ENCODE measurements at places on chromosomes 1 and 21. TPM values are rescaled to one million over a fixed set of nuclear protein-coding genes. Genes with fewer than 3 reads are reported as not detected.
A peak's percentile ranks its signal among the peaks of the same experiment; 100 is the strongest.

DNA sequence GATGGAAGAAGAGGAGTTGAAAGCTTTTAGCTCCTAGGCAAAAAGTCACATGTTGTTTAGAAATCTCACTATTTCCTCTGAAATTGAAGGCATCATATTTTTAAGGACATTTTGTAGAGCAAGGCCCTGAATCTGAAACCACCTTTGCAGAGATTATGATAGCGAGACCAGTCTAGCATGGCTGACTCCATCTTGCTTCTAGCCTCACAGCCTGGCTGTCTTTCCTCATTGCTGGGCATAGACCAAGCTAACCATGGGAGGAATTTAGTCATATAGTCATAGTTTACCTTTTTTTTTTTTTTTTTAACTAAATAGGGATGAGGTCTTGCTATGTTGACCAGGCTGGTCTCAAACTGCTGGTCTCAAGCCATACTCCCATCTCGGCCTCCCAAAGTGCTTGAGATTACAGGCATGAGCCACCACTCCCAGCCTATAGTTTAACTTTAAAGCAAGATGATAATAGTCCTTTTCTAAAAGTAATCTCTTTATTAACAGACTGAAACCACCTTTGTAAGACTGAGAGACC, 42.2 kb upstream of the ZNF326 start:
- no peak for DNase-seq

SLC1A7 gene
- polyA plus RNA-seq = 6.4 TPM

DNA sequence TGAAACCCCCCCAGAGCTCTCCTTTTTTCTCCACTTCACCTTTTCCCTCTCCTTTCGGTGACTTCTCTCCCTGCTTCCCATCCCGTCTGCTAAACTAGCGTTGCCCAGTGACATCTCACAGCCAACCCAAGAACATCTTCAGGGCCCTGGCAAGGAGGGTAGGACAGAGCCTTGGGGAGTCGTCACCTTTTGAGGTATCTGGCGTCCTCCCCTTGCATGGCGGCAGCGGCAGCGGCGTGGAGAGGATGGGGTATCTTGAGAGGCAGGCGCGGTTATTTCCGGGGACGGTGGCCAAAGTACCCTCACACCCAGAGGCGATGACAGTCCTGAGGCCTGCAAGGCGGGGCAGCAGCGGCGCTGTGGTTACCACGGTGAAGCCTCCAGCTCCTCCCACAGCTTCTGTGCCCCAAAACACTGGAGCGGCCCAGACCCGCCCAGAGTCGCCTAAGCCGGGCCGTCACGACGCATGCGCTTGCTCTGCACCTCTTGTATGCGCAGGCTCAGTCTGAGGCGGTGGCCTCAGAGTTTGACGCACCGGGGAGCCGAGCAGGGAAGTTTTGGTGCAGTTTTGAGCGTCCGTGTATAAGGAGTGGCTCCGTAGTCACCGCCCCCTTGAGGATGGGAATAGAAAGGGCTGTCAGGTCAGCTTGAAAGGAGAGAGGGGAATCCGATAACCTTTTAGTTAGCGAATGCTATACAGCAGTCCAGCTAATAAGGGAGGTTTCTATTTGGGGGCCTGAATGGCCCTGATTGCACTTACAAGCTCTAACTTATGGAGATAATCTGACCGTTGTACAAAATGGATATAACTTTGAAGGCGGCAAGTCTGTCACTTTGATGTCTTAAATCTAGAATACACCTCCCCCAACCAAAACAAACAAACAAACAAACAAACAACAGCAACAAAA, at the start of gene KIFAP3:
Gene KIFAP3 (minus strand): TSS at position 446 of the 908 bp plus-strand sequence. CDS start 228 bp downstream, at position 218.
- DNase-seq = peak; percentile 96

DNA sequence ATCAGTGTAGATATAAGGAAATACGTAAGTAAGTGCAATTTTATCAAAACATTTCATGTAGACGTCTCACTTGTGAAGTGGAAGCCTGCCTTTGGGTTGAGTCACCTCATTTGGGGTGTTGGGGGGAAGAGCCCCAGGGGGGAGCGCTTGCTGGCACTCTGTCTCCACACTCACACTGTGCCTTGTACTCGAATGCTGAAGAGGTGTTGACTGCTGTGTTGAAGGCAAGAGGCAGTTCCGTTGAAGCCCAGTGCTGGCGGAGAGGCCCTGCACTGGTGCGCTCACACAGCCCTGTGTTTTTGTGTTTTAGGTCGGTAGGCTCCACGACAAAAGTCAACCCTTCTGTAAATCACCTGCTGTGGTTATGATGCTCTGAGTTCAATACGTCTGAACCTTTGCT, 131.9 kb upstream of the COL6A1 start:
- no peak for DNase-seq

DNA sequence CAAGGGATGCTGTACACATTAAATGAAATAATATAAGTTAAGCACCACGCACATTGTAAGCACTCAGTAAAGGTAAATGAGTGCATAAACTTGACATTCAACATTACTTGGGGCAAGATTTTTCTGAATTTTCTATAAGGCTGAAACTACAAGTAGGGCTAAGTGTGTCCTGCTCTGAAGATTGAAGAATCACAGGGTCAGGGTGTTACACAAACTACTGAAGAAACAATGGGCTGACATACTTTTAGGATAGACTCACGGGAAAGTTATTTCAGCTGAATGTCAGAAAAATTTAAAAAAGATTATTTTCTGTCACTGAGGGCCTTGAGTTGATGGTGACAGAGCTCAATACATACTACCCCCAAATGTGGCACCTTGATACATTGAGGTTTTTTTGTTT, 644.2 kb upstream of the PLXNA2 start:
- DNase-seq = no peak

- no peak for DNase-seq
Measured at GRCh38 chr1:210769473-210769872, 364.5 kb downstream of the KCNH1 start.

- DNase-seq = no peak
Measured at GRCh38 chr1:14140831-14141401, 440.9 kb downstream of the PRDM2 start.

LDLRAD1 gene
- not detected for polyA plus RNA-seq

GRCh38 chr1:229699613-229700267, 73.7 kb downstream of the URB2 start:
- DNase-seq = no peak

- no peak for DNase-seq
Measured at GRCh38 chr21:41835711-41836154, 43.4 kb downstream of the PRDM15 start.

FCRL6 gene
- polyA plus RNA-seq = 234 TPM

UCHL5 gene
- polyA plus RNA-seq = 111 TPM

- no peak for DNase-seq
Measured at GRCh38 chr1:7838714-7839113, 14.2 kb downstream of the UTS2 start.

EFNA1 gene
- 1.1 TPM for polyA plus RNA-seq

SPATA17 gene
- polyA plus RNA-seq = not detected

- DNase-seq = no peak
Measured at GRCh38 chr1:229164836-229165735, 105.8 kb upstream of the RAB4A start.

DNA sequence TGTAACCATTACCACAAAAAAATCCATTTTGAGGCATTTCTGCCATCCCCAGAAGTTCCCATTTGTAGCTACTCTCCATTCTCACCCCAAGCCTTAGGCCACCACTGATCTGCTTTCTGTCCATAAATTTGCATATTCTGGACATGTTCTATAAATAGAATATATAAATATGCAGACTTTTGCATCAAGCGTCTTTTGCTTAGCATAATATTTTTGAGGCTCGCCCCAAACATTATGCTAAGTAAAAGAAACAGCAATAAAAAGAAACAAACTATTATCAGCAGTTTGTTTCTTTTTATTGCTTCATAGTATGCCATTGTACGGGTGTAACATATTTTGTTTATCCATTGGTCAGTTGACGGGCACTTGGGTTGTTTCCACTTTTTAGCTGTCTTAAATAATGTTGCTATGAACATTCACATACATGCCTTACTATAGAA, 7.9 kb downstream of the TFAP2E start:
- no peak for DNase-seq

MATN1 gene
- not detected for polyA plus RNA-seq

HMCN1 gene
- 0.38 TPM for polyA plus RNA-seq

- no peak for DNase-seq
Measured at GRCh38 chr21:28627261-28627660, 365.4 kb downstream of the LTN1 start.

GRCh38 chr1:116528329-116529083, 42.3 kb downstream of the CD58 start:
- DNase-seq = no peak

GRCh38 chr1:176831150-176831549, 333.4 kb downstream of the ASTN1 start:
- no peak for DNase-seq

FAM89A gene
- polyA plus RNA-seq = 9.5 TPM

DNA sequence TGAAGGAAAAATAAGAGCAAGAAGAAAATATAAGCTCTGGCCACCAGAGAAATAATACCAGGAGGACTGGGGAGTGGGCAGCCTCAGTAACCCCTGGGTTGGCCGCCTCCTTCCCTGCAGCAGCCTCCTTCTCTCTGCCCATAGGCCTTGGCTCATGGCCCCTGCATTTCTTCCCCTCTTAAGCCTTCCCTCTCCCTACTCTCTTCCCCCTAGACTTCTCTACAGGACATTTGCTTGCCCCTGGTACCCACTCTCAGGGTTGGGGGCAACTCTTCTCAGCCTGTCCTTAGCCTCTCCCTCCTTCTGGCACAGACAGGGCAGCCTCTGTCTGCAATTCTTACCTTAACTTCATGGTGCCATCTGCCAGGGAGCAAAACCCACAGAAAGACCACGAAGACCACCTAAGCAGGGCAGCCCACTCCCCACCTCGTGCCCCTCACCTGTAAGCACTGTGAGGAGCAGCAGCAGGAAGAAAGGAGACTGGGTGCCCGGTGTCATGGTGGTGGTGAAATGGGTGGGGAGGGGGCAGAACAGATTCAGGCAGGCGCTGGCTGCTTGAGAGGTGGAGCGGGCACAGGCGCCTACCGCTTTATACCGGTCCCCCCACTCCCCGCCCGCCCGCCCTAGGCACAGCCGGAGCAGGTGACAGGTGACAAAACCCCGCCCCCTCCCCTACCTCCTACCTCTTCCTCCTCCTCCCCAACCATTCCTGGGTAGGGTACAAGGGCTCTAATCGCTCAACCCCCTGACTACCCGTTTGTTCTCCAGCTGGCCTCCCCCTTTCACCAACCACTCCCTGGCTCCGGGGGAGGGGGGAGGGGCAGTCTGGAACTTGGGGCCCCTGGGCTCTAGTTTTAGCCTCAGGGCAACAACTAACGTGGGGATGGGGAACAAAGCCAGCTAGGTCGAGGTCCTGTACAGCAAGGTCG, 15.1 kb downstream of the THBS3 start:
- DNase-seq = no peak

- DNase-seq = no peak
Measured at GRCh38 chr1:86621286-86621685, 74.4 kb downstream of the CLCA4 start.

LMOD1 gene
- not detected for polyA plus RNA-seq

CD1D gene
- polyA plus RNA-seq = 8.7 TPM

- no peak for DNase-seq
Measured at GRCh38 chr21:46347791-46348381, 23.9 kb downstream of the PCNT start.

GRCh38 chr1:219277304-219278105, 103.8 kb downstream of the LYPLAL1 start:
- no peak for DNase-seq

DNA sequence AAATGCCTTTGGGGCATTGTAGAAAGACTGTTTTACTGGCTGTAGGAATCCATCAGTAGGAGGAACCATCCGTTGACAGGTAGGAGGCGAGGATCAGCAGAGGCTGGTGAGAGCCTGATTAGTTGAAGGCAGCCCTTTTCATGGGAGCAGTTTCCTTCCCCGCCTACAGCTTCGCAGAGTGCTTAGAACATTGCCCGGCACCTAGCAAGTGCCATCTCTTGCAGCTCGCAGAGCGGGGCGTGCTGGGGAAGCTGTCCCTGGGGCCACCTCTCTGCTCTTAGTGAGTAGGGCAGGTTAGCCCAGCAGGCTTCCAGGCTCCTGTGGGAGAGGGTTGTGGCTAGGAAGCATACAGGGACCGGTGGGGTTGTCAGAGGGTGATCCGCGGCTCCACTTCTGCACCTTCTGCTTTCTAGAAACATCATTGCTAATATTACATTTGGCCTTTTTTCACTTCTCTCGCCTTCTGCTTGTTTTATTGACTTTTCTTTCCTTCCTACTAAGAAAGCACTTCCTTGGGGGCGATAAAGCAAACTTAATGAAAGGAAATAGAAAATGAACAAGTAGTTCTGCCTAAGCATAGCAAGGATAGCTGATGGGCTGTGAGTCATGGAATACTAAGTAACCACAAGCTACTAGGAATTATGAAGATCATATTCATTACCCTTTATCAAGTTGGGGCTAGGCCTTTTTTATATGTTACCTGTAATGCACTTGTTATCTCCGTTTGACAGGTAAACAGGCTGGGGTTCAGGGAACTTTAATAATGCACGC, 176.7 kb downstream of the GALNT2 start:
- no peak for DNase-seq

SPRR3 gene
- not detected for polyA plus RNA-seq

DNA sequence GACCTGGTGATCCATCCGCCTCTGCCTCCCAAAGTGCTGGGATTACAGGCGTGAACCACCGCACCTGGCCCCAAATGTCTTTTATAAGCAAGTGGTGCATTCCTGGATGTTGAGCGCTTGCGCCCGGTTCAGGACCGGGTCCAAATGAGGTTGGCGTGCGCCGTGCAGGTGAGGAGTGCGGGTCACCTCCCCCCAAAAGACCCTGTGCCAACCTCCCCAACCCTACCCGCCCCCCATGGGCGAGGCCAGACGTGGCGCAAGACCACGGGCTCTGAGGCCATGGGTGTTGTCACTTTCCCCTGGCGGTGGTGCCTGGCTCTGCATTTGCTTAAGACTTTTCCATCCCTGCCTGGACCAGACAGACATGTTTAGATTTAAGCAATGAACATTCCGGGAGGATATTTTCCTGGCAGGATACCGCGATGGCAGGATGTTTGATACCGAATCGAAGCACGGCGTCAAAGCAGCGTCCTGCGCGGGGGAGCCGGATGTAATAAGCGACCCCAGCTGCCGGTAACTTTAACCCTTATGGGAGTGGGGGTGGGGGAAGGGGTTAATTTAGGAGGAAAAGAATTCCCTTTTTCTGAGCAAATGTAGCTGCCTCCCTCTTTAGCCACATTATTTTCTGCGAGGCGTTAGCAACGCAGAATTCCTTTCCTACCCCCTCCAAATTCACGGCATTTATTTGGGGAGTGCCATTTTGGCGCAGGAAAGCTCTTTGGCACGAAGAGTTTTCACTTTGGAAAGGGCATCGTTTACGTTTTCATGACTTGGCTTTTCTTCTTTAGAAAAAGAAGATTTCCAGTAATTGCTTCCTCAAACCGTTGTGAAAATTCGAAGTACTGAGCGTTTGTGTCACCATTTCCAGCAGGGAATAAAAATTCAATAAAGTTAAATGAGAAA, 27.8 kb upstream of the RNF187 start:
- peak; percentile 49 for DNase-seq

GRCh38 chr1:5969168-5969567, 23.1 kb downstream of the NPHP4 start:
- no peak for DNase-seq

GRCh38 chr1:150281221-150281757, 1.1 kb upstream of the CIART start:
- peak; percentile 46 for DNase-seq
